Tibial nerve (tissue), 4 donors: ENCODE measurements at places on chromosomes 4 and X. TPM values are rescaled to one million over a fixed set of nuclear protein-coding genes. Genes with fewer than 3 reads are reported as not detected.
A peak's percentile ranks its signal among the peaks of the same experiment; 100 is the strongest.

DNA sequence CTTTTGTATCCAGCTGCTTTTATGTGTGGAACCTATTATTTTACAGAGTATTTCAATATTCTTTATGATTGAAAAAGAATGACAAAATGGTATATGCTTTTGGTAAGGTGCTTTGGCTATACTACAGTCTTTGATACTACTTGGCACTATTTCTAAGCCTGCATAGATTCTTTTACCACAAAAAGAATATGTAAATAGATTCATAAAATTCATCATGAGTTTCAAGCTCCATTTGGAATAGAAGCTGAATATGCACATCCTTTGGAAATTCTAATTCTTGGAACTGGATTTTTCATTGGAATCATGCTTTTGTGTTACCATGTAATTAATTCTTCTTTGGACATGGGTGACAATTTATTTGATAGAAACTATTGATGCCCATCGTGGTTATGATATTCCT lies 60.2 kb upstream of the SYTL5 start:
- no peak for DNase-seq

Gene HEPH
- 7.2 TPM for total RNA-seq

GRCh38 chrX:42725196-42725595 lies 52.8 kb downstream of the PPP1R2C start:
- DNase-seq: no peak

DNA sequence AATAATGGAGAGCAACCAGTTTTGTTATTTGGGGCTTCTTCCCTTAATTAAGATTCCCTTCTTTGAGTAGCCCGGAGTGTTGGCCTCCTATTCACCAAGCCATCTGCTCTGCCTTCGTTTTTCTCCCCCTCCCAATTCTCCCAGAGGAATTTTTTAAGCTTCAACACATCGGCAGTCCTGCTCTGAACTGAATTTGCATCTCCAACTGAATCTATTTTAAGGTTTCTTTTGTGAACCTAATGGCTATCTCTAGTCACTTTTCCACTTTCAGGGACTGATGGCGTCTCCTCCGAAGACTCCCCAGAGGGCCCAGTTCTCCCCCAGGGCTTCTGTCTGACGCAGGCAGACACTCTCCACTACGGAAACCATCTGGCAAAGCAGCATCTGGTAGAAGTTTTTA lies 280.2 kb downstream of the ADGRA3 start:
- DNase-seq: no peak

GRCh38 chr4:84699001-84699671 lies 116.2 kb downstream of the CDS1 start:
- DNase-seq: no peak

Gene CHRNA9
- total RNA-seq: not detected

Gene ODAPH
- not detected for total RNA-seq

Gene CCDC110
- not detected for total RNA-seq

GRCh38 chr4:7894677-7895181 lies 44.9 kb downstream of the AFAP1 start:
- no peak for DNase-seq

Gene STPG2
- 2.4 TPM for total RNA-seq

Gene MMGT1
- total RNA-seq: 24.1 TPM

Gene COL25A1
- total RNA-seq: 2.2 TPM

- peak; percentile 35 for DNase-seq
Observed at GRCh38 chr4:53601251-53601764, 10.0 kb upstream of the LNX1 start.

Gene PAGE3
- total RNA-seq: not detected

DNA sequence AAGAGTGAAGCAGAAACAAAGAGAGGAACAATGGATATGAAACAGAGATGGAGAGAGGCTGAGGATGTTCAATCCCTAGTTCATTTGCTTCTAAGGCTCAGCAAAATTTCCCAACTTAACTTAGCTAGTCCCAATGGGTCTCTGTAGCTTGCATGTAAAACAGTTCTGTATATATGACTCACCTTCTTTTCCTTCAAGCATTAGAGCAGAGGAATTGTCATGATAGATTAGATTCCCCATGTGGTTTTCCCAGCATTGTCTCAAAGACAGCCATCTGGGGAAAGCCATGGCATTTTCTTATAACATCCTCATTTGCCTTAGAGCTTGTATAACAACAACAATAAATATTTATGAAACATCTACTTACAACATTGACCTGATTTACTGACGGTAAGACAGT lies 93.9 kb upstream of the GATB start:
- DNase-seq: no peak

DNA sequence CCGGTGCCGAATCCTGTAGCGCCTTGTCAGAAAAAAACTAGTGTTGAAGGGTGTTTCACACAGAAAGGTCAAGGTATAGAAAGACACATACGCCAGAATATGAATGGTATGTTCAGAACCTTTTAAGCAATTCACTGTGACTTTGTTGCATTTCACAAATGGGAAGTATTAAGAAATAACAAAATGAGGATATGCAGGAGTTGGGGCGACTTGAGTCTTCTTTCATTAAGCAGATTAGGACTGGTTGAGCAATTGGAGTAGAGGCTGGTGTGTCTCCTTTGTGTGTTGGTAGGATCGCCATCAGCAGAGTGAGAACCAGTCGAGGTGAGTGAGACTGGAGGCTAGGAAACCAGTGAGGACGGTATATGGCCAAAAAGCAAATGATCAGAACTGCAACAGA lies 1454.5 kb upstream of the TENM3 start:
- DNase-seq: no peak

DNA sequence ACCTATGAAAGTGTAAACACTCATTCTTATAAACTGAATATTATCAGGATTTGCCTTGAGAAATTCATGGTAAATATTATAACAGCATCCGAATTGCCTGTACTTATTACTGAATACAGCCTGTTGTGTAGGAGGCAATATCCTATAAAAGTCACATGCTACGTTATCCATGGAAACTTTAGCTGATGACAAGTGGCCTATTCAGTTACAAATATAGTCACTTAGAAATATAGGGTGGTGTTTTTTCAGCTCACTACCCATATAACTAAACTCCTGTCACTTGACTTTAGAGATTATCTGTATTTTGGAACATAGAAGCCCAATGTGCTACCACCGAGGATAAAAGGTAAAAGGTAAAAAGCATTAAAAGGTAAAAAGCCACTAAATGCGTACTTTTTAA lies 493.4 kb downstream of the INPP4B start:
- no peak for DNase-seq

Gene CASP6
- 11.1 TPM for total RNA-seq

GRCh38 chrX:46582966-46583365 lies 9.4 kb downstream of the CHST7 start:
- DNase-seq: no peak

GRCh38 chrX:38468563-38469157 lies 92.7 kb upstream of the TSPAN7 start:
- no peak for DNase-seq

Gene WDR17
- 19.6 TPM for total RNA-seq

- no peak for DNase-seq
Observed at GRCh38 chrX:19839770-19840254, 47.6 kb downstream of the SH3KBP1 start.

Gene DLG3
- total RNA-seq: 11.7 TPM

Gene HTRA3
- 42.3 TPM for total RNA-seq

Gene NAT8L
- 5.9 TPM for total RNA-seq

Gene SMIM31
- total RNA-seq: not detected

GRCh38 chr4:70743731-70744130 lies 22.0 kb downstream of the RUFY3 start:
- no peak for DNase-seq

Gene ADH1B
- total RNA-seq: 1,271 TPM

Gene CEP135
- 9.6 TPM for total RNA-seq

Gene TEX11
- not detected for total RNA-seq

DNA sequence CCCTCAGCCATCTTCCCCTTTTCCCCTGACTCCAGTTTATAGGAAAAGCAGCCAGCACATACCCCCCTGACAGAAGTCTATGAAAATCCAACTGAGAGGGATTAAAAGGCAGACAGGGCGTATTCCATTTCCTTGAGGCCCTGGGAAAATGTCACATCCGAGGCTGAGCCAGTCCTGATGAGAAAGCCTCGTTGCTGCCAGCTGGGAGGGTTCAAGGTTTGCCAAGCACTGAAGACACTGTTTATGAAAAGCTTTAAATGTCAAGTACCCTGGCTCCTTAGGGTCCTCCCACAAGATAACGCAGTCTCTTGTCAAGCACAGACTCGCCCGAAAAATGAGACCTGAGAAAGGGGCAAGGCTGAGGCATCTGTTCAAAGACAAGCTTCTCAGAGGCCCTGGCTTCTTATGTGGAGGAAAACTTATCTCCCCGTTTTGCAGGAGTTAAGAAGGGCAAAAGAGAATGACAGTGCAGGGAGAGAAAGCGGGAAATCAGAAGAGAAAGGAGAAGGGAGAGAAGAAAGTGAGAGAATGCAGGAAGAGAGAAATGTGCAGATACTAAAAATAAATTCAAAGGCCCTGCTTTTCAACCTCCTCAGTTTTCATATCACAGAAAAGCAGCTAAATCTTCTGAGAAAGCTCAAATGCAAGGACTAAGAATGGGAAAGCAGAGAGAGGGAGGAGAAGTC lies 44.7 kb downstream of the SCD5 start:
- DNase-seq: no peak
